ENCODE measurements at places on chromosomes 13 and 19.

DNA sequence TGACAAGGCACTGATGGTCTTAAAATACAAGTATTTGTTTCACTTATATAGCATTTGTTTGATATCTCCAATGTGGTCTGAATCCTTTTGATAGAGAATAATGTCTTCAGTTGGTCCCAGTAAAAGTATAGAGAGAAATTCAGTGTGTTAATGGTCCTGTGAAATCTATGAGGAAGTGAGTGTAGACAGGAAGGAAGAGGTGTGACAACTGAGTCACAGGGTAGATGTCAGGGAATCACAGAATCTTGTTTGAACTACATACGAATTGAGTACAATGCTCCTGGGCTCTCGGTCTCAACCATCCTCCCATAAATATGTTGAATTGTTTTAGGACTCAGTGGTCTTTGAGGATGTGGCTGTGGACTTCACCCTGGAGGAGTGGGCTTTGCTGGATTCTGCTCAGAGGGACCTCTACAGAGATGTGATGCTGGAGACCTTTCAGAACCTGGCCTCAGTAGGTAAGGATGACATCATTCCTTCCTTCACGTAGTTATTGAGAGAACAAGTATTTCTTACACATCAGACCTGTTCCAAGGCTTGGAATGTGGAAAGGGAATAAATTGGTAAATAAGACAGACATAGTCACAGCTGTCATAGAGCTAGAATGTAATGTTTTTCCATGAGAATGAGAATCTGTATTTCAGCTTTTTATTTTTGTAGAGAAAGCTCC lies 9.1 kb downstream of the ZNF555 start:
- DNase-seq, result no peak

GRCh38 chr19:54203151-54203611 lies 2.5 kb downstream of the RPS9 start:
- no peak for DNase-seq

GRCh38 chr19:46719629-46720502 lies 3.0 kb upstream of the PRKD2 start:
- DNase-seq, result no peak

DNA sequence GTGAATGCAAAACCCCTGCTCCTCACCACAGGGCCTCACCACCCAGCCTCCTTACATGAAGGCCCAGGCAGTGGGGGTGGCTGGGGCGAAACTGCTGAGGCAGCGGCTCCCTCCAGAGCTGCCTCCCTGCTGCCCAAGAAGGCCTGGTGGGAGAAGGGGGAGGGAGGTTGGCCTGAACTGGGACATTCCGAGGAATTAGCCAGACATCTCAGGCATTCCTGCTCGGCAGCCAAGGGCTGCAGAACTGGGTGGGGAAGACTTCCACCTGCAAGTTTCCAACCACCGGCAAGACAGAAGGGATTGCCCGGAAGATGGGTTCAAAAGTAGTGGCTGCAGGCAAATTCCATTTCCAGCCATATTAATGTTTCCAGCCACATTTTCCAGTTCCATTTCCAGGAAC lies 2.3 kb upstream of the PSPN start:
- no peak for DNase-seq

- DNase-seq, result no peak
Observed at GRCh38 chr19:1809678-1810077, 2.4 kb downstream of the ATP8B3 start.

GRCh38 chr19:35901854-35902661 lies at the start of gene HCST:
TSS of gene HCST (plus strand) at chr19:35902529. CDS start at chr19:35902594, 65 bp downstream.
- DNase-seq, result no peak

DNA sequence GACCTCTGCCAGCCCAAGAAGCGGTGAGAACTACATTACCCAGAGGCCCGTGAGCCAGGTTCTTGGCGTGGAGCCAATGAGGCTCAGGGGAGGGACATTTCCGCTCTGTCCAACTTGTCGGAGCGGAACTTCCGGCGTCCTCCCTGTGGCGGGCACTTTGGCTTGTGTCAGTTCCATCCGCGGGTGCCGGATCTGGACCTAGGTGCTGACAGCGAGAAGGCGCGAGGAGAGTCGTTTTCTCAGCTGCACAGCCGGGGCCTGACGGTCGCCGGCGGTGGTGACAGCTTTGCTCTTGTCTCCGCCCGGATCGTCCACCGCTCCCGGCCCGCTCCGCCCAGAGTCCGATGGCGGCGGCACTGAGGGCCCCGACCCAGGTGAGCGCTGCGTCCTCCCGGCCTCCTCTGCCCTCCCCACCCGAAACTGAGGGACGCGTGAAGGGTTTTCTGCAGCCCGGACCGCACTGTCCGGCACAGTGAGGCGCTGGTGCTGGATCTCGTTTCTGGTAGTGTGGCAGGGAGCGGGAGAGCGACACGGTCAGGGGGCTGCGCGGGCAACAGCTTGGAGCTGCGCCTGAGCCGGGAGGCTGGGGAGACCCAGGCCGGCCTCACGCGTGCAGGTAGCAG lies at the start of gene ZNF530:
Gene ZNF530 (plus strand): TSS at position 125 of the 623 bp plus-strand sequence. CDS start 4,461 bp downstream, outside the sequence.
- DNase-seq, result peak; percentile 87

GRCh38 chr19:1851654-1852580 lies 3.6 kb upstream of the REXO1 start:
- DNase-seq, result peak; percentile 82

- no peak for DNase-seq
Observed at GRCh38 chr19:56639217-56639616, 3.7 kb upstream of the SMIM17 start.

GRCh38 chr13:24134757-24135156 lies 25.8 kb upstream of the SPATA13 start:
- no peak for DNase-seq

- DNase-seq, result no peak
Observed at GRCh38 chr19:5487222-5487621, 32.0 kb downstream of the ZNRF4 start.

DNA sequence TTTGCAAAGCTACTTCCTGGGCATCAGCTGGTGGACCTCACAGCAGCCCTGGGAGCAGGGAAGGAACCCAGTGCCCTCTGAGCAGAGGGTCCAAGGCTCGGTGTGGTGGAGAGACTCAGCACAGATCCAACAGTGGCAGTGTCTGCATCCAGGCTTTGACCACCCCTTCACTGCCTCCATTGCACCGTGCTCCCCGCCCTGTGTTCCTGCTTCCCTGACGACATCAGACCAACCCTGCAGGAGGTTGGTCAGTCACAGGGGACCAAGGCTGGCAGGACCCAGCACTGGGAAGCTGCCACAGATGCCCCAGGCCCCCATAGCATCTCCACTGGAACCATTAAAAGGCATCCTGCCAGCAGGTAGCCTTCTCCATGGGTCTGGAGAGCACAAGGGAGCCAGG lies 7.8 kb upstream of the VSTM2B start:
- no peak for DNase-seq

All from stimulated activated CD4-positive, alpha-beta T cell treated with anti-CD3 and anti-CD28 coated beads, Interleukin-4, amount 100 ng/mL, for 4 hours (primary cell).